NCI-H460 (cell line): ENCODE measurements at places on chromosomes 11 and 22. TPM values are rescaled to one million over a fixed set of nuclear protein-coding genes. Genes with fewer than 3 reads are reported as not detected.

Gene MIOX
- total RNA-seq: 0.27 and 0.29 TPM in 2 replicates

Gene OR4C3
- not detected in 2 replicates for total RNA-seq

Gene HOATZ
- total RNA-seq: not detected in 2 replicates

Gene ARHGAP20
- total RNA-seq: 0.09 TPM in 1 of 2 replicates, not detected in the other

Gene PRR5L
- total RNA-seq: 50.0 and 54.0 TPM in 2 replicates

Gene DCDC1
- total RNA-seq: 0.05 TPM in 1 of 2 replicates, not detected in the other

Gene MYOD1
- total RNA-seq: 0.15 TPM in 1 of 2 replicates, not detected in the other

Gene ALKBH8
- total RNA-seq: 5.7 and 7.9 TPM in 2 replicates

Gene RPS13
- 2,341 and 2,457 TPM in 2 replicates for total RNA-seq

Gene HTR3A
- not detected in 2 replicates for total RNA-seq

Gene CATSPERZ
- total RNA-seq: 0.59 and 2.0 TPM in 2 replicates

Gene MISFA
- 1.1 and 1.8 TPM in 2 replicates for total RNA-seq
